ENCODE measurements at places on chromosomes 7 and 10.

GRCh38 chr7:1812509-1813393 is 142.7 kb downstream of the ELFN1 start:
- H3K4me3 ChIP-seq = no peak overlapping the region
- H3K27ac ChIP-seq = no peak overlapping the region
- H3K36me3 ChIP-seq = no peaks in the 10 kb centered on the region
- H3K27me3 ChIP-seq = no peaks in the 10 kb centered on the region
- H3K4me1 ChIP-seq = no peaks in the 10 kb centered on the region

DNA sequence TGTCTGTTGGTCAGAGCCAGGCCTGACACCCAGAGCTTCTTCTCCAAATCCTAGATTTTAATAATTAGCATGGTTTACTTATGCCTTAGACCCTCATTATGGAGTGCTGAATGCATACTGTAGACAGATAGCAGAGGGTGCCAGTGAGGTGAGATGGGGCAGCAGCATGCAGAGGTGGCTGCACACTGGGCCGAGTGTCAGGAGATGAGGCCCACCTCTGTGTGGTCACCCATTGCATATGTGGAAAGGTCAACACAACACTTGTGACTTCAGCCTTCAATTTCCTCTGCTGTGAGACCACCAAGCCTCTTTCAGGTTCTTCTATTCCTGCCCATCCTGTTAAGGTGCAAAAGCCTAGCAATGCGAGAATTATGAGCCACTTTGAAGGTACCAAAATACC is 39.7 kb upstream of the NMT2 start:
- peaks cover 23% of the 10 kb centered on the region for H3K4me1 ChIP-seq
- H3K27ac ChIP-seq = peak overlapping the region; percentile 71
- peak; percentile 16 for DNase-seq

DNA sequence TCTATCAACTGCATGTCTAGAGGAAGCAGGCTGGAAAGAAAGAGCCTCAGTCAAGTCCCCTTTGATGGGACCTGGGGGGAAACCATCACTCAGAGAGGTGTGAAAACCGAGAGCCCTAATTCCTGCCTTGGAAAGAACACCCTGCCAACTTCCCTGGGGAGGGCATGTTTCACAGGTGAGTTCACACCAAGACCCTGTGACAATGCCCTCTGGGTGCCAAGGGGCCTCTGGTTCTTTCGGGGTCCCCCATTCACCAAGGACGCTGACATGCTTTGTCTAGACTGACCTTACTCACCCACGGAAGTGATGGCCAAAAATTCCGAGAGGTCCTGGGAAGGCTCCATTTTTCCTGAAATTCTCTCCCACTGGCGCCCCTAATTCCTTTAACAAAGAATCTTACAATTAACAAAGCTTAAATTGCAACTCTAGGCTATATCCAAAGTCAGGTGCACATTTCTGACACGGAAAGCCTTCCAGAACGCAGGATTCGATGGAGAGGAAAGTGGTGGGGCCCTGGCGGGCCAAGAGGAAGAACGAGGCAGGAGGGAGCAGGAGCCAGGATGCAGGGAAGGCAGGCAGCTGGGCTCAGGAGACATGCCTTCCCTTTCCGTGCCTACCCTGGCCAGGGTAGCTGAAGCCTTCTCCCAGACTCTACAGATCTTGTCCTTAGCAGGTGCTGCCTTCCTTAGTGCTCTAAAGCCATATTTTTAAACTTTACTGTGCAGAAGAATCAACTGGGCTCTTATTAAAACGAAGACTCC is 23.7 kb downstream of the VSTM4 start:
- no peak for DNase-seq
- H3K27me3 ChIP-seq = no peaks in the 10 kb centered on the region
- H3K4me3 ChIP-seq = no peak overlapping the region
- no peaks in the 10 kb centered on the region for H3K4me1 ChIP-seq

DNA sequence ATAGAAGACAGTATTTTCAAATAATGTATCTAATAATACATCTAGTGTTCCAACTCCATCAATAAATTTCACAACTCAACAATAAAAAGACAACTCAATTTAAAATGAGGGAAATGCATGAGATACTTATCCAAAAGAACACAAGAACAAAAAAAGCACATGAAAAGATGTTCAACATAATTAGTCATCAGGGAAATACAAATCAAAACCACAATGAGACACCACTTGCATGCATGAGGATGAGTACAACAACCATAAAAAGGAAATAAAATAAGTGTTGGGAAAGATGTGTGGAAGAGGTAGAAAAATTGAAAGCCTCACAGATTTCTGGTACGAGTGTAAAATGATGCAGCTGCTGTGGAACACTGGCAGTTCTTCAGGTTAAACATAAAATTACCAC is 111.6 kb upstream of the PTPRZ1 start:
- DNase-seq = no peak
- no peak overlapping the region for H3K27ac ChIP-seq
- H3K4me1 ChIP-seq = no peaks in the 10 kb centered on the region
- no peak overlapping the region for H3K4me3 ChIP-seq
- no peaks in the 10 kb centered on the region for H3K36me3 ChIP-seq

- no peaks in the 10 kb centered on the region for H3K36me3 ChIP-seq
- H3K4me1 ChIP-seq = peaks cover 18% of the 10 kb centered on the region
- peak overlapping the region; percentile 45 for H3K4me3 ChIP-seq
Measured at GRCh38 chr10:70432561-70433263, 8.8 kb downstream of the NODAL start.

- no peaks in the 10 kb centered on the region for H3K27me3 ChIP-seq
- H3K4me1 ChIP-seq = peaks cover 10% of the 10 kb centered on the region
- no peak for DNase-seq
- no peak overlapping the region for H3K4me3 ChIP-seq
- no peaks in the 10 kb centered on the region for H3K36me3 ChIP-seq
- no peak overlapping the region for H3K27ac ChIP-seq
Measured at GRCh38 chr7:151023232-151023631, 1.1 kb downstream of the ATG9B start.

GRCh38 chr7:38554586-38554985 is 76.6 kb downstream of the AMPH start:
- H3K4me3 ChIP-seq = no peak overlapping the region
- no peak for DNase-seq
- no peak overlapping the region for H3K27ac ChIP-seq
- H3K4me1 ChIP-seq = no peaks in the 10 kb centered on the region

DNA sequence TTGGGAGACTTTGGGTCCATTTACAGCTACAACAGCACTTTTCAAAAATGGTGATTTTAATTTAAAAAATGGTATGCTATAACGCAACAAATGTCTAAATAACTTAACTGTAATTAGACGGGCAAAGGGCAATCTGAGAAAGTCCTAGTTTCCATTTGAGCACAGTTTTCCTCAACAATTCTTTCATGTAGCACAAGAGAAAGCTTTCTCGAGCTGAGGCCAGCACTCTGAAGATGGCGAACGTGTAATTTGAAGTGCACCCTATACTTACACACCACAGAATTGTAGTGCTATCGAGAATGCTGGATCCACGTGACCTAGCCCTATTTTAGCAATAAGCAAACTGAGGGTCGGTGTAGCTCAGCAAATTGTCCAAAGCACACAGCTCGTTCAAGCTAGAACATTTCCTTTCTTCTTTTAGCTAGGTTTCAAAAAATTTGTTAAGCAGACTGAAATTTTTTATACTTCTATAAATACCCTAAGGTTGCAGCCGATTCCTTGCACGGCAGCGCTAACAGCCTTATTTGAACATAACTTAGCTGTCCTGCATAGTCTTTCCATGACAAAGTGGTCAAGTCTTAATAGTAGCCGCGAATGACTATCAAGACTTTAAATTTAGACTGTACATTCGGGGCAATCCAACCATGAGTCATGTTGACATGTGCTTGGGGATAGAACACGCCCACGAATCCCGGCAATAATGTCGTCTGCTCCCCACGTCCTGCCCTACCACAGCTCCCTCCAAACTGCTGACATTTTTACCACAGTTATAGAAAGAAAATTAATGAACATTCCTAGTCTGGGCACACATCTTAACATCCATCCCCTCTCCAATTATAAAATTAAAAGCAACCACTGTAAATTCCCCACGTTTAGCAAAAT is 10.0 kb downstream of the KLF6 start:
- no peak overlapping the region for H3K4me3 ChIP-seq
- no peak overlapping the region for H3K27ac ChIP-seq
- peaks cover 34% of the 10 kb centered on the region for H3K4me1 ChIP-seq

- no peak for DNase-seq
- H3K36me3 ChIP-seq = no peaks in the 10 kb centered on the region
- no peaks in the 10 kb centered on the region for H3K27me3 ChIP-seq
- H3K27ac ChIP-seq = no peak overlapping the region
- H3K4me3 ChIP-seq = no peak overlapping the region
- H3K4me1 ChIP-seq = peaks cover 33% of the 10 kb centered on the region
Measured at GRCh38 chr7:3087243-3087755, 43.6 kb upstream of the CARD11 start.

DNA sequence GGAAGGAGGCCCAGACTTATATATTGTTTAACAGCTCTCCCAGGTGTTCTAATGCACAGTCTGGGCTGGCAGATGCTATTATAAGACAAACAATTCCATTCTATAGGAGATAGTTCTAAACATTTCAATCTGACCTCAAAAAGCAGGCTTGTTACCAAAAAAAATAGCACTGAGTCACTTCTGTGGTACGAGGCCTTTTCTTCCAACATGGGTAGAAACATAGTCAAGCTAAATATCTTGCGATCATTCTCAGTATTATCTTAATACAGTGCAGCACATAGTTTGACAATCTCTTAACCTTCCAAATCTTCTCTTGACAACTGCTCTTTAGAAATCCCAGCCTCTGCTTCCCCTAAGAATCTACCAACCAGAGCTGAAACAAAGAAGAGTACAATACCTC is 46.6 kb upstream of the MKX start:
- no peak overlapping the region for H3K27ac ChIP-seq
- no peak overlapping the region for H3K4me3 ChIP-seq
- DNase-seq = no peak
- no peaks in the 10 kb centered on the region for H3K4me1 ChIP-seq

- no peaks in the 10 kb centered on the region for H3K4me1 ChIP-seq
- no peak for DNase-seq
- no peaks in the 10 kb centered on the region for H3K36me3 ChIP-seq
- no peak overlapping the region for H3K27ac ChIP-seq
Measured at GRCh38 chr10:10552948-10553347, 464.7 kb upstream of the CELF2 start.

Measured in naive thymus-derived CD4-positive, alpha-beta T cell (primary cell).